Activated naive CD4-positive, alpha-beta T cell treated with anti-CD3 and anti-CD28 coated beads, Interleukin-2, amount 50 U/mL, for 16 hours (primary cell): ENCODE measurements at places on chromosomes 12 and 14.

GRCh38 chr12:79838359-79838758, 96.5 kb downstream of the PPP1R12A start:
- DNase-seq: no peak

DNA sequence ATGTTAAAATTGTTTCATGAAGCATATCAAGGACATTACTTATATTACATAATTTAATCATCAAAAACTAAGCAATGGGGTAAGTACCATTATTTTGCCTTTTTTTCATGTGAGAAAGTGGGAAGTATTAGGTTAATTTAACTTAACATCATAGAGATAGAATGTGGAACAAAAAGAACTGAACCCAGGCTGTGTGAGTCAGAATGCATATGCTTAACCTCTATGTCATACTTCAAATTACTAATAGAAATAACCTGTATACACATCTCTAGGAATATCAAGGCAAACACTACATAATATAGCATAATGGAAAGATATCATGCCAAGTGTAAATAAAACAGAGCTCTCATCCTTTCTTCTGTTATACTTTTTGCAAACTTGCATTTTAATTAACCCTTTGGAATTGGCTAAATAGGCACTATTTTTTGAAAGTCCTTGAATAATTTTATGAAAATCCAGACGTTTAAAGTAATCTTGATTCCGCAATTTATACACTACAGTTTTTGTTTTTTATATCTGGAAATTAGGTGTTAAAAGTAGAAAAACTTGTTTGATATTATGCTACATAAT, 777.7 kb downstream of the SLC6A15 start:
- no peak for DNase-seq

DNA sequence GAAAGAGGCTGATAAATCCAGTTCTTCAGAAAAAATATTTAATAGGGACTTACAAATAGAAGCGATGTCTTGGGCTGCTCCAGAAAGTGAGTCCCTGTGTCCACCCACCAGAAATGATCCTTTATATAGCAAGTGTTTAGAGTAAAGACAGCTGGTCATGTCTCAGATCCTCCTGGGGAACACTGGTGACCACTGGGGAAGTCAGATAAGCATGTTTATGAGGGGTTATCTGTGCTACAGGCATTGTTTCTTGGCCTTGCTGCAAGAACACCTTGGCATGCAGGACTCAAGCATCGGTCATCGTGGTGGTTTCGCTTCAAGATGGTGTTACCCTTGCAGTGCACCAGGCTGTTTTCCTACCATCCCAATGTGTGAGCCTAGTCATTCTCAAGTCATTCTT, 27.2 kb downstream of the CPM start:
- DNase-seq: no peak

DNA sequence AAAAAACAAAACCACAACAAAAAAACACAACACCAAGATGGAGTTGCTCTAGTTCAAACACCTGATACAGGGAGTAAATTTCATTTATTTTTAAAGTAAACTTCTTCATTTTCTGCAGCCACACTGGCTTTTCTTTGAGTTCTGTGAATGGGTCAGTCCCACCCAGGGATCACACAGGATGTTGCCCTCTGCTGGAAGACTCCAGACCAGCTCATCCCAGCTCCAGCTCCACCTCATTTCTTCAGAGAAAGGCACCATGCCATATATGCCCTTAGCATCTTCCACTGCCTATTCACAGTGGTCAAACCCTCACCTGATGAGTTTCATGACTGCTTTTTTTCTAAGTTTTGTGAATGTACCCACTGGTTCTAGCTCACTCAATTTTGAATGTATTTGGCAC, 8.0 kb downstream of the GLIPR1 start:
- no peak for DNase-seq

- DNase-seq: no peak
These were observed 624.2 kb downstream of the DIO2 start for GRCh38 chr14:79586989-79587598.
